COLO829 (cell line): ENCODE measurements at places on chromosomes 6 and 20.
A peak's percentile ranks its signal among the peaks of the same experiment; 100 is the strongest.

DNA sequence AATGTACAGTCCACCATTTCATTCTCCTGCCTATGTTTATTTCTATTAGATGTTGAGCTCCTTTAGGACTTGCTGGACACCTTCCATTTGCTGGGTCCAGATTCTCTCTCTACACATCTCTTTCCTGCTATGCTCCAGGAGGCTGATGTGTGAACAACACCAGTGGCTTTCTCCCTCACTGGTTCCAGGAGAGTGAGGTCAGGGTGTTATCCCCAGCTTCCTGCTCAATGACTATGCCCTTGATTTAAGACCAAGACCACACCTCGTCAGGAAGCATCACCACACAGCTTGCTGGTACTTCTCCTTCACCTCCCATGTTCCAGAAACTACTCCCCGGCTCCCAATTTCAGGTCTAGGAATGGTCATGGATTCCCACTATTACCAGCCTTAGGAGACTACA, 31.3 kb upstream of the E2F3 start:
- no peak for DNase-seq

DNA sequence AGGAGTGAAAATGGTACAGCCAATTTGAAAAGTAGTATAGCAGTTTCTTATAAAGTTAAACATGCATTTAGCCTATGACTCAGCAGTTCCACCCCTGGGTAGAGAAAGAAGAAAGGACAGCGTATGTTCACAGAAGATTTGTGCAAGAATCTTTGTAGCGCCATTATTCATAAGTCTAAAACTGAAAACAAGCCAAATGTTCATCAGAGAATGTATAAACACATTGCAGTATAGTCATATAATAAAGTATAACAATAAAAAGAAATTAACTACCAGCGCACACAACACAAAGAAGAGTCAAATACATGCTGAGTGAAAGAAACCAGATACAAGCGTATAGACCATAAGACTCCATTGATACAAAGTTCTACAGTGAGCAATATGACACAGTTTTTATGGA, 294.0 kb downstream of the SAMD5 start:
- DNase-seq, result no peak

DNA sequence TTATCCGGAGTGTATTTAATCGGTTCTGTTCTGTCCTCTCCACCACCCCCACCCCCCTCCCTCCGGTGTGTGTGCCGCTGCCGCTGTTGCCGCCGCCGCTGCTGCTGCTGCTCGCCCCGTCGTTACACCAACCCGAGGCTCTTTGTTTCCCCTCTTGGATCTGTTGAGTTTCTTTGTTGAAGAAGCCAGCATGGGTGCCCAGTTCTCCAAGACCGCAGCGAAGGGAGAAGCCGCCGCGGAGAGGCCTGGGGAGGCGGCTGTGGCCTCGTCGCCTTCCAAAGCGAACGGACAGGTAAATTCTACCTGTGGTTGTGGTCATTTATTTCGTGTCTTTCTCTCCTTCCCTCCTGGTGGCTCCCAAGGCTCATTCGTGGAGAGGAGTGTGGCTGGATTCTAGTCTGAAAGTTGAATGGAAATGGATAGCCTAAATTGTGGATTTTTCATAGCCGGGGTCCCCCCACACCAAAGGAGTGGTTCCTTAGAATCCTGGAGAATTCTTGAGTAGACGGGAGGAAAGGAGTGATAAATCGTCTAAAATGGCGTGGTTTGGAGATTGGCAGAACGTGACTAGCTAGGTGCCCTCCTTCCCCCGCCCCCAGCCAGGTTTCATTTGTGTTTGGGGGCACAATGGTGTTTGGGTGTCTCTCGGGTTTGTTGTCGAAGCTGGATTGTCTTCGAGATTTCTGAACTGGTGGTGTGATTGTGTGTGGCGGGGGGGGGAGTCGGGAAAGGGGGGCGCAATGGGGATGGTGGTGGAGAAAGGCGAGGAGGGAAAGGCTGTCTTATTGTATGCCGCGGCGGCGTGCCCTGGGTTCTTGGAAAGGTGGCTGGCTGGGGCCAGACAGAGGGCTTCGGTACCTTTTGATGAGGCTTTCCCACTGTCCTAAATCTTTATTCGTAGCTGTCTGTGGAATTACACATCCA, 673 bp downstream of the MARCKS start:
- no peak for DNase-seq

DNA sequence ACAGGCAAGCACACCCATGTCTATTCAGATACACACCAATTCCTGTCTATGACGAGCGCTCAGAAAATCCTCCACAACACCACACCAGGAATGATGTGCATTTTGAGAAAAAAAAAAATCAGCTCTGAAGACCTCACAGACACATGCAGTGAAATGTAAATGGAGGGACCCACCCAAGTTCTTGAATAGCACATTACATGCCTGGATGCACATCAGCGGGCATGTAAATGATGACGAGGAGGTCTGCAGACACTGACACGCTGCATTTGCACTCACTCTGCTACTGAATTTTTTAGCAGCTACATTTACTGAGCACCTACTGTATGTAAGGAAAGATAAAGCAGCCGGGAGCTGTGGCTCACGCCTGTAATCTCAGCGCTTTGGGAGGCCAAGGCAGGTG, 14.7 kb downstream of the NRSN2 start:
- DNase-seq, result no peak

DNA sequence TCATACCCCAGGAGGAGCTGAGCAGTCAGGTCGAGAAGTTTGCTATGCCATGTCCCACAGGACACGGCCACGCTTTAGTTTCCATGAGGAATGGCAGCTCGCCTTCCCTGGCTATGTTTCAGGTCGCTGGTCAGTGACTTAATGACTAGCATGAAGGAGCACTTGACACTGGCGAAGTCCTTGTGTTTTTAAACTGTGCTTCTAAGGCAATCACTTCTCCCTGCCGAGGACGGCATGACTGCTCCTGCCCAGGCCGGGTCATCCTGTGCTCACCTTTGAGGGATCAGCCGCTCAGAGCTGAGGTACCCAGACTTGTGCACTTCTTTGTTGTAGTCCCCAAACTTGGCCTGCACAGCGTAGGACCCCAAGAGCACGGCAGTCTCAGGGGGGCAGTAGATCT, 34.1 kb downstream of the EZR start:
- no peak for DNase-seq

GRCh38 chr20:25058051-25058846, at the start of gene ACSS1:
TSS of gene ACSS1 (minus strand) at chr20:25058139. CDS start at chr20:25058102, 37 bp downstream.
- no peak for DNase-seq

- DNase-seq, result no peak
Observed at GRCh38 chr6:114151064-114151690, 180.2 kb upstream of the HDAC2 start.

DNA sequence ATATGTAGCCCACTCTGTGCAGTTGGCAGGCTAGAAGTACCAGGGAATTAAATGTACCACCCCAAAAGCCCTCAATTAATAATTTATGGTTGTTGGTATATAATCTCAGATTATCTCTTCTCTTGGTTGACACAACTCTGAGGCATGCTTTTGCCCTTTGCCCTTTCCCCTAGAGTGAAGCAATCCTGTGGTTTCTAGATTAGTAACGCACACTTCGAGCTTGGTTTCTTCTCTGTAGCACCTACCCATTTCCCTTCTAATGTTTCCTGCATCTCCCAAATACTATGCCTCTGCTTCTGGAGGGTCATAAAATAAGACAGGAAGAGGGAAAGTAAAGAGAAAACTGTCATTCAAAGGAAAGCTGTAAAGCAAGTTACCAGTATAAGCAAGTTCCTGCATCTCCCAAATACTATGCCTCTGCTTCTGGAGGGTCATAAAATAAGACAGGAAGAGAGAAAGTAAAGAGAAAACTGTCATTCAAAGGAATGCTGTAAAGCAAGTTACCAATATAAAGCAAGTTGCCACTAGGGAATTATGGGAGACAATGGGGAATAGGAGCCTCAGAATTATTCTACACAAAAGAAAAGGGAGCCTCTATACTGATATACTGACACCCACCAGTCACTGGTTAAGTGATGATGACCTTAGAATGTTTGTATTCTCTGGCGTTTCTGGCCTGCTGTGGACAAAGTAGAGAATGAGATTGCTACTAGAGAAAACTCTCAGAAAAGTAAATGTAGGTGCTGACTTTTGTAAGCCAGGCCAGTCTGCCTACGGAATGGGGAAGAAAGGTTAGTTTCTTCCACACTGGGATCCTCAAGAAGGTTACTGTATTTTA, 862.6 kb upstream of the MAN1A1 start:
- DNase-seq, result no peak

DNA sequence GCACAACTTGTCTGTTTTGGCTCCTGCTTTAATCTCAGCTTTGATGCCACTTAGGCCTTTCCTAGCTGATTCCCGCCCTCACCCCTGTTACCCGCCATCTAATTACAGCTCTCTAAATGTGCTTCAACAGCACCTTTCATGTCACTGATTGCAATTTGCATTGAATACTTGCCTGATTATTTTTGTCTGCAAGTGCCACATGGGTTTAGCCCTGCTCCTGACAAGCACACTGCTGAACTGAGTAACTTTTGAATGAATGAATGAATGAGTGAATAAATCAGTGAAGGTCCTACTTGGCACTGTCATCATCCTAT, 591 bp upstream of the DCBLD1 start:
- DNase-seq, result no peak

GRCh38 chr6:47437592-47437991, 40.0 kb upstream of the CD2AP start:
- no peak for DNase-seq

DNA sequence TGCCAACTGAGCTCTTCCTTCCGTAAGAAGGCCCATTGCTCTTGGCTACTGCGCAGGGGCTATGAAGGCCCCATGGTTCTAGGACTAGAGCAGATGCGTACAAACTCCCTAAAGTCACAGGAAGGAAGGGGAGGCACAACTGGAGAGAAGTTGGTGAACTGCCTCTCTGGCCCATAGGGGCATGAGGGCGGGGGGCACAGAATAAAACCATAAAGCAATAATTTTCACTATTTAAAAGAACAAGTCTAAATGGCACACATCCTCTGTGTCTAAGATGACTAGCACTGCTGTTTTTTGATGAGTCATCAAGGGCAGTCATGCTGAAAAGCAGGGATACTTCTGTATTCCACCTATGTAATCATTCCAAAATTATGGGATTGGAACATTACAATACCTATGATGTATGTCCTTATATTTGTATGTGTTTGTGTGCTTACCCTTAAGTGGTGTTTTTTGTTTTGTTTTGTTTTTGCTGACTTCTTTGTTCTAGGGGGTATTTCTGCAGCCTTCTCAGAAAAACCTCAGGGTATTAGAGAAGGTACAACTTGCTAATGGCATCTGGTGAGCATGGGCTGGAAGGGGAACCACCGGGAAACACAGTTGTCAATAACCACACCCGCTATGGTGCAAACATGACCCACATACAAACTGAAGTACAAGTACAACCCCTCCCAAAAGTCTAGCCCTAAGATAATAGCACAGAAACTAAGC, 36.9 kb downstream of the B4GALT5 start:
- peak; percentile 79 for DNase-seq
